Type B pancreatic cell (in vitro differentiated cells): ENCODE measurements at places on chromosomes 4 and X.

DNA sequence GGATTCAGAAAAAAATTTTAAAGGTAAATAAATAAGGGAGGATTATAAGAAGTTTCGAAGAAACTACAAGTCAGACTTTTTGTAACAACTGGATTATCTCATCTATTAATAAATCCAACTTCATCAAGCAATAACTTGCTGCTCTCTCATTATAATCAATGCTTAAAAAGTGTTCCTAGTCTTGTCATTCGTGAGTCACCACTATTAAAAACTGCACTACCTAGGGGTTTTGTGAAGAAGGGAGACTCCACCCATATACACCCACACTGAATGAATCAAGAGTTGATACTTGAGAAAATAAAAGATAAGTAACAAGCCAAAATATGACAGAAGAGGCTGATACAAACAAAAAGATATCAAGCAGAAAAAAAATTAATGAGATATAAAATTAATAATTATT is 360.5 kb downstream of the ZNF674 start:
- no peak for DNase-seq

GRCh38 chrX:56812515-56813105 is 83.6 kb downstream of the NBDY start:
- DNase-seq = no peak

GRCh38 chr4:77065382-77065781 is 10.4 kb downstream of the CCNI start:
- DNase-seq = no peak

DNA sequence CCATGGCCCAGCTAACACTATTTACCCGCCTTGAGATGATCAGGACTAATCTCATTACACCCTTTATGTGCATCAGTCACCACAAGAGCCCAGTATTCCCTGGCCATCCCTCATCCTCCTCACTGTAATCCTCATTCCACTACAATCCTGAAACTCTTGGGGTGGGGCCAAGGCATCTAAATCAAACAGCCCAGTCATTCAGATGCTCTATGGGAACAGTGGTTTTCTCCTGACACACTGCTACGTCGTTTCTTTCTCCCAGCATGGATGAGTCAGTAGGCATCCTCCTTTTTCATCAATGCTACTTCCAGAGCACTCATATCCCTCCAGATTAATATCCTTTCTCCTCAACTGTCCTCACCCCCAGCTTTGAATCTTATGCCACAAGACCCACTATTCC is 5.6 kb downstream of the SDAD1 start:
- no peak for DNase-seq

DNA sequence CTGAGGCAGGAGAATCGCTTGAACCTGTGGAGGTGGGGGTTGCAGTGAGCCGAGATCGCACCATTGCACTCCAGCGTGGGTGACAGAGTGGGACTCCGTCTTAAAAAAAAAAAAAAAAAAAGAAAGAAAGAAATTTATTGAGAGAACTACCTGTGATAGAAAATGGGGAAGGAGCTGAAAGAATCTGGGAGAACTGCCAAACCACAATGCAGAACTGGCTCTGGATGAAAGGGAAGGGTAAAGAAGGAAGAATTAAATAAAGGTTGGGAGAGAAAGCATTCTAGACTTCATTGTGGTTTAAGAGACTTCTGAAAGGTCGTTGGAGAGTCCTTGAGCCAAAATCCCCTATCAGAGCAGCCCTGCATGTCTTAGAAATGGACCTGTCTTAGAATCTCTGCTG is 567.9 kb upstream of the HTR2C start:
- no peak for DNase-seq

DNA sequence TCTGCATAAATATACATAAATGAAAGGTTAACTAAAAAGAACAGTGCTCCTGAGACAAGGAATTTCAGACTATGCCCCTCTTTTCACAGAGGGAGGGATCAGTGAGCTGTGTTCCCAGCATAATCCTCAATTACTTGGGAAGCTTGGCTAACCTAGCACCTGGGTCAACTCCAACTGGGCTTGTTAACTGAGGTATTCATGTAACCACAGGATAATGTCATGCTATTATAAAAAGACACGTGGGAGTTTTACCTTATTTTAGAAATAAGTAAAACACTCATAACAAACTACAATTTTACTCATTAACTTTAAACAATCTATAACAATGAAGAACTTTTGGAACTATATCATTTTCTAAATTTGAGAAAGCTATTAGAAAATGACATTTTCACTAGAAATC is 48.6 kb downstream of the RPGR start:
- no peak for DNase-seq

DNA sequence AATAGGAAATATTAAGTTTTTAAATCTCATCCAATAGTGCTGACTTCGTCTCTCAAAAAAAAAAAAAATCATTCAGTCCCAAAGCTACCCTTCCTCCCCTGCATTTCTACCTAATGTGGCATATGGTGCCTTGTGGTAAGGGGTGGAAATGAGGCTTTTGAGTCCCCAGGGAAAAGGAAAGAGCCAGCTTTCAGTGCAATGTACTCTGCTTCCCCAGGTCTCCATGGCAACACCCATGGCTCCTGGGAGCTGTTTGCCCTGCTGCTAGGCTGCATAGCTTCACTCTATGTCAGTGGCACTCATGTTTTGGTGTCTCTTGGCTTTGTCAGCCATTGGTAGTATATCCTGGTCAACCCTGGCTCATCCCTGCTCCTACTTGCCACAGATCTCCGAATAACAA is 175.9 kb downstream of the SLC39A8 start:
- no peak for DNase-seq

DNA sequence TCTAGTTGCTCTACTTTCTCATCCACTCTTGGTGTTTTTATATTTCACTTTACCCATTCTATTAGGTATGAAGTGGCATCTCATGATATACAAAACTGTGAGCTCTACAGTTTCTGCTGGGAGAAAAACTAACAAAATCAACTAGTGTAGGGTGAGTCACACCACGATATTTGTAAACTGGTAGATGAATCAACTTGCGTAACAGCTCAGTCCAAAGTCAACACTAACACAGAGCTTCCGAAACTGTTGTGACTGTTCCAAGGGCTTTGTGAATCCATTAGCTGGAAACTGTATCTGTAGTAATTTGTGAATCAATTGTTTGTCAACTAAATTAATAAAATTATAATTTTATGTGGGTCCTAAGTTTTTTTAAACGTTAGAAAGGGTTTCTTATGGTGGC is 119.8 kb upstream of the TSPAN5 start:
- no peak for DNase-seq

DNA sequence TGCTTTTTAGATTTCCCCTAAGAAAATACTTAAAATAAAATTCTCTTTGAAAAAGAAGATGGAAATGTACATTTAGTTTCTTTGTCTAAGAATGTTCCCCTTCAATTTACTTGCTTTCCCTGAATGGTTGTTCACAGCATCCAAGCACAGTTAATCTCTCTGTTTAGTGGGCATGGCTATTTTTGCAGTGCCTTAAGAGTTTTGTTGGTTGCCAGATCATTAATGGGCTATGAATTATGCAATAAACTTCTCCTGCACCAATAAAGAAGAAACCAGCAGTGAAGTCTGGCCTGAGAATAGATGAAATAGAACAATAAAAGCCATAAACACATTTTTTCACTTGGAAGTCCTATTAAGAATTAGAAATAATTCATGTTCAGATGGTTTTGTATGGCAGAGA is 980.4 kb upstream of the IGFBP7 start:
- no peak for DNase-seq
